ENCODE measurements at places on chromosomes 4 and X.

- no peak for DNase-seq
Observed at GRCh38 chr4:76569706-76570105, 134.7 kb downstream of the SHROOM3 start.

DNA sequence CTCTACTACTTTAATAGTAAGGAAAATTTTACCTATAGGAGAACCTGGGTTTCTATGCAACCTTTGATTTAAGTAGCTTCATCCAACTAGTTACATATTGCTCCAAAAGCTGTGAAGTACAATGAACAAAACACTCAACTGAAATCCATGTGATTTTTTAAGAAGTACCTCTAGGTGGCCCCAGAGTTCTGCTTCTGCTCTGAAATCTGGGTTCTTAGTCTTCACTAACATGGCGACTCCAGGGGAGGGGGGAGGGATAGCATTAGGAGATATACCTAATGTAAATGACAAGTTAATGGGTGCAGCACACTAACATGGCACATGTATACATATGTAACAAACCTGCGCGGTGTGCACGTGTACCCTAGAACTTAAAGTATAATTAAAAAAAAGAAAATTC lies 73.4 kb upstream of the MAGEB2 start:
- peak; percentile 63 for DNase-seq

DNA sequence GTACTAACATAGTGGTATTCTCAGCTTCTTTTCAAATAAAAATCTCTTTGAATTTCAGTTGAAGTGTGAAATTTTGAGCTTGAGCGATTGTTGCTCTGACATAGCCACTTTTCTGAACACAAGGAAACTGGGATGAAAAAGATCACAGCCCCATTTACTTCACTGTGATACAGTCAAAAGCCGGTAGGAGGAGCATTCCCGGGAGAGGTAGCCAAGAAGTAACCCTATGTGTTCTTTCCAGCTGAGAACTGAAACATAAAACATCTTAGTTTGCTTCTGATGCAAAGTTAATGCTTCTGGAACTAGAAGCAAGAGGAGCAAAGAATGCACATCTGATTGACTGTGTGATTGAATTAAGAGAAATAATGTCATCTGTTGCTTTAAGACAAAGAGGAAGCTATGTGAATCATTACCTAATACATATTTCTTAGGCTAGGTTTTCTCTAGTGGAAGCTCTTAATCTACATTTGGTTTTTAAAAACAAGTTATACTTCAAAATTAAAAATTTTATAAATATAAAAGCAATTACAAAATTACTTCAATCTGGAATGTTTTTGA lies 88.3 kb upstream of the UNC5C start:
- no peak for DNase-seq

DNA sequence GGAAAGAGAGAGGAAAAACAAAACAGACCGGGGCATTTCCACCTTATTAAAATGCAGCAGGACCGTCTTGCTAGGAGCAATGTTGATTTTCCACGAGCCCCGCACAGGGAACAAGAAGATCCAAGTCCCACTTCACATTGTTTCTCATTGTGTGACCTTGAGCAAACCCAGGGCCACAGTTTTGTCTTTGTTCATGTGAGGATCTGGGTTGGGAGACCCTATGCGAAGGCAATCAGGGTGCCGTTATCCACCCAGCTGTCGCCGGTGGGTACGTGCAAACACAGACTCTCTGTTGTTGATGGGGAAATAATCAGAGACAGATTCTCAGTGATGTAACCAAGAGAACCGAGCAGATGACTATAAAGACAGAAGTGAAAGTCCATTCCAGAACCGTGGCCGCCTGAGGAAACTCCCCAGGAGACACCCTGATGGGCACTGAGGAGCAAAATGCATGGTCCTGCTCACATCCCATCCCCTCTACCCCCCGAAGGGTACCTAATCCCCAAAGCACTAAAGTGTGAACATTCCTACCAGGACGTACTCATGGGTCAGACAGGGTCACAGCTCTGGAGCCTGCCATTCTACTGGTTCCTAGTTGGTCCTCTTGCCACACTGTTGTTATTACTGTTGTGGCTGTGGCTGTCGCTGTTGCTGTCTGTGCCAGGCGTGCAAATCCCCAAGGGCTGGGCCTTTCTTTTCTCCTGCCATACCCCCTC lies 102.7 kb upstream of the RBPJ start:
- DNase-seq, result peak; percentile 48

DNA sequence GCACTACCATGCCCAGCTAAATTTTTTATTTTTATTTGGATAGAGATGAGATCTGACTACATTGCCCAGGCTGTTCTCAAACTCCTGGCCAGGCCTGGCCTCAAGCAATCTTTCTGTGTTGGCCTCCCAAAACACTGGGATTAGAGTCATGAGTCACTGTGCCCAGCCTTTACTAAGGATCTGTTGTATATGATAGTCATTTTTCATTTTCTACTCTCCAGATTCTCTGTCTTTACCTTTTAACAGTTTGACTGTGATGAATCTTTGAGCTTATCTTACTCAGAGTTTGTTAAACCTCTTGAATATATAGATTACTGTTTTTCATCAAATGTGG lies 161.8 kb downstream of the FNIP2 start:
- no peak for DNase-seq

DNA sequence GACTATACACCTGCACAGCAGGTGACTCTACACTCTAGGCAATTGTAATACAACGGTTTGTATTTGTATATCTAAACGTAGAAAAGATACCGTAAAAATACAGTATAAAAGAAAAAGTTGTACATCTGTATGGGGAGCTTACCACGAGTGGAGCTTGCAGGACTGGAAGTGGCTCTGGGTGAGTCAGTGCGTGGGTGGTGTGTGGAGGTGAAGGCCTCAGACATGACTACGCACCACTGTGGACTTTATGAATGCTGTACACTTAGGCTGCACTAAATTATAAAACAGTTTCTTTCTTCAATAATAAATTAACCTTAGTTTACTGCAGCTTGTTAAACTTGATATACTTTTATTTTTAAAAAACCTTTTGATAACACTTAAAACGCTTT lies 85.0 kb upstream of the FAT1 start:
- DNase-seq, result no peak

DNA sequence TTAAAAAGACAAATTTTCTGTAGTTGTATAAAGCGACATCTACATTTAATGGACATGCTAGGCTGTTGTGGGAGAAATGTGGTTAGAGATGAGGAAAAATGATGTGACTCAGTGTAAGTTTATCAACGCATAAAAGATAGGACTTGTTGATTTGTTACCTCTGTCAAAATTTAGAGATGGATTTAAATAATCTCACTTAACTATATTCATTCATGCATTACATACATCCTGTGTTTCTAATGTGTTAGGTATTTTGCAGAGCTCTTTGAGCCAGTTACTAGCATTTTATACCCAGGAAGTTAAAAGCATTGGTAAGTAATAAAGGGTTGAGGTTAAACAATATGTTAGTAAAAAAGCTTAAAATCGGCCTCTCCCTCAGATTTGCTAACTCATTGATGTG lies 34.3 kb downstream of the METAP1 start:
- DNase-seq, result no peak

DNA sequence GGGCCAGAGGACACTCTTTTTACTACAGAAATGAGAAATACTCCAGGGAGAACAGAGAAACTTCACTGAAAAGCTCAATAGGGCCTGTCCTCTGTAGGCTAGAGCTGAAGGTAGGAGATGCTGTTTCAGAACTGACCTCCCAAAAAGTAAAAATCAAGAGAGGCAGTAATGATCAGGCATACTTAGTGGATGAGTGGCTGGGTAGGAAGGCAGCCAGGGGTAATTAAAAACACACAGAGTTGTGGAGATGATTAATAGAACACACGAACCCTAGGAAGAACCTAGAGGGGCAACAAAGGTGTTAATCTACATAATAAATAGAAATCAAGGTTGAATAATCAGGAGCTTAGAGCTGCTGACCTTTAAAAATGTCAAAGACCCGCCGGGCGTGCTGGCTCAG lies 582.4 kb upstream of the ADGRL3 start:
- no peak for DNase-seq

DNA sequence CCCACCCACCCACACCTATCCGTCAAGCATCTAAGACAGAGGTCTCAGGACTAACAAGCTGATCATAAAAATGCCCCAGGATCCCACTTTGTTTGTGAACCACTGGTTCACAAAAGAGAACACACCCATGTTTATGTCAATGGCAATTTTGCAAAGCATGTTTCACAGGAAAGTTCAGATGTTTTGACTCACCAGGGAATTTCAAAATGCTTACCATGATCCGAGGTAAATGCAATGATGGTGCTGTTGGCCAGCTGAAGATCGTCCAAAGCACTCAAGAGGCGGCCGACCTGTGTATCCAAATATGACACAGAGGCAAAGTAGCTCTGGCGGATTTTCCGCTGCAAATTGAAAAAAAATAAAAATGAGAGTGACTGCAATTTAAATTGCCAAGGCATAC lies 15.0 kb downstream of the IDS start:
- no peak for DNase-seq

DNA sequence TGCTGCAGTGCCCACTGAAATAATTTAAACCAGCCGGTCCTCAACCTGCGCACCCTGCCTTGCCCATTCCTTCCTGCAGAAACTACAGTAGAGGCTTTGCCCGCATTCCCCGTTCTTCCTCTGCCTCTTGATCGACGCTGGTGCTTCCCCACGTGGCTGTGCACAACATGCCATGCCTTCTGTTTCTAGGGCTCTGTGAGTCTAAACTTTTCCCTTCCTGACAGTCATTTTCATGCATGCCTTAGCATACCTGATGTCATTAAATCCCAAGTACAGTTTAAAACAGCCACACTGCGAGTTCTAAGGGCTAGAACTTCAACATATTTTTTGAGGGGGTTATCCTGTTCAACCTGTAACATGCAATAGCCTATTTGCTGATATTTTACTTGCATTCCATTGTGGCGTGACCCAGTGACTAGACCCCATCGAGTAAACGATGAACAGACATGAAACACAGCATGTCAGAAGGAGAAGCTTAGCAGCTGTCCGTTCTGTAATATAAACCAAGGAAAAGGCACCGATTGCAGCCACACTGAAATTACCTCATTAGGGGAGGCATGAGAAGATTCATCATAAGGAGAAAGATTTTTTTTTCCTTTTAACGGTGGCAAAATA lies 232.5 kb downstream of the ARHGAP10 start:
- no peak for DNase-seq

DNA sequence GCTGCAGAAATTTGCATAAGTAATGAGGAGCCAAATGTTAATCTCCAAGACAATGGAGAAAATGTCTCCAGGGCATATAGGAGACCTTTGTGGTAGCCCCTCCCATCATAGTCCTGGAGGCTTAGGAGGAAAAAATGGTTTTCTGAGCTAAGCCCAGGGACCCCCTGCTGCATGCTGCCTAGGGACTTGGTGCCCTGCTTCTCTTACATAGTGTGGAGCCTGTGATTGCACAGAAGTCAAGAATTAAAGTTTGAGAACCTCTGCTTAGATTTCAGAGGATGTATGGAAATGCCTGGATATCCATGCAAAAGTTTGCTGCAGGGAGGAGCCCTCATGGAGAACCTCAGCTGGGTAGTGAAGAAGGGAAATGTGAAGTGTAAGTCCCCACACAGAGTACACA lies 379.4 kb upstream of the TACR3 start:
- no peak for DNase-seq

DNA sequence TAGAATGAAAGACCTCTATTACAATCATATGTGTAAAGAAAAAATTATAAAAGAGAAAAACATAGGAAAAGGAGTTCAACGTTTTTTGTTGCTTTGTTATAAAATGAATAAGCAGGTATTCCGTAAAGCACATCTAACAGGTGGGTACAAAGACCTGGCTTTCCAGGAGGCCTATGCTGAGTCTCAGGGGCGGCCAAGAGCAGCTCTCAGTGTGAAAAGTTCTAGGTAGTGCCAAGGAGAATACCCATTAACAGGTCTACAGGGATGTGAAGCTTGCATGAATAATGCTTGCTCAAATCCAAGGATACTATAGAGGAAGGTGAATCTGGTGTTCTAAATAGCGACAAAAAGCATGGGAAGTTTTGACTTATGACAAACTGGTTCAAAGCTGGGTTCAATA lies 944.4 kb downstream of the PDHA2 start:
- no peak for DNase-seq

GRCh38 chrX:35890699-35891098 lies 28.8 kb upstream of the CFAP47 start:
- DNase-seq, result peak; percentile 21

DNA sequence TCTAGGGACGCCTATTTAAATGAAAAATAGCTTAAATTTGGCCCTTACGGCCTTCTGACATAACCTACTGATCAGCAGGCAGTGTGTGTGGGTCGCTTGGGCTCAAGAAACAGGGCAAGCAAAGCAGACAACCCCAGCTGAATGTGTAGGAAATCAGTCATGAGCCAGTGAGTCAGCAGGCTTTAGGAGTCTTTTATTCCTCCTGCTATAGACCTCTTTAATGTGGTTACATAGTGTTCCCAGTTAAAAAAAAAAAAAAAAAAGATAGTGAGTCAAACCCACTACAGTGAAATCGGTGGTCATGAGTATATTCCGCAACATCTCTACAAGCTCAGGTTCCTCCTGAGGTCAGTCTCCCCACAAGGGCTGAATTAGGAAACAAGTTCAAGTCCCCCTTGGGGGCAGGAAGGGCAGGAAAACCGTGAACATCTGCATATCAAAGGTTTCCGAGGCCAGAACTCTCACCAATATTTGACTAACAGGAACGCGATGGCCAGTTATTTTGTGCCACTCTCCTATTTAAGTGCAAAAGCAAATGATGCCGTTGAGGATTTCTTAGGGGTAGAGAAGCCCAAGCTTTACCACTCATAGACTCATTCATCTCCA lies 32.7 kb downstream of the ACSL1 start:
- DNase-seq, result no peak

- no peak for DNase-seq
Observed at GRCh38 chr4:131304686-131305085, 1844.4 kb upstream of the PCDH10 start.

- no peak for DNase-seq
Observed at GRCh38 chr4:26719954-26720552, 136.2 kb downstream of the TBC1D19 start.

DNA sequence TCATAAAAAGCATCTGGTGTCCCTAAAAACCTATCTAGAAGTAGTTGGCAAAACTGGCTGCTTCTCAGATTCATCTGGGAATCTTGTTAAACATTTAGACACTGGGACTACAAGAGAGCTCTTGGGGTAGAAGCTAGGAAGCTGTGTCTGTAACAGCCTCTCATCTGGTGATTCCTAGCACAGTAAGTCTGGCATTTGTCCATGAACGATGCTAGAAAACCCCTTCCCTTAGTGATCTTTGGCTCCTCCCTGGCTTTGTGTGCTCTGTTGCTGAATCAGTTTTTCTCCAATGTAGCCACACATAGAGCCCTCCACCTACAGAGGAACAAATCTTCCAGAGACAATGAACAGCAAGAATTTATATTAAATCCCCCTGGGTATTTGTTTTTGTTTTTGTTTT lies 951.7 kb upstream of the LCORL start:
- no peak for DNase-seq

DNA sequence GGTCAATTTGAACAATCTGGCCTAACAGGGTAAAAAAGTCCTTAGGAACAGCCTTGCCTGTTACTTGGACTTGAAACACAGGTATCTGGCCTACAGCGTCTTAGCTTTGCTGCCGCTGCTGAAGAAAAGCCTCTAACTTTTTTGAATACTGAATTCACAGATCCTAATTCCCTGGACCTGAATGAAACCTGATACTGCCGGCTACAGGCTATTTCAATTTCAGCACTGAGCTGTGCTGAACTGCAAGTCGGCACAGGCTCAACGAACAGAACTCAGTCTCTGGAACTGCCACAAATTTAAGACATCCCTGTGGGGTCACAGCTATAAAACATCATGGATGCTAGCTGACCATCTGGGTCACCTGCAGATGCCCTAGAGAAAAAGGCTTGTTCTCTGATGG lies 7.2 kb downstream of the NR0B1 start:
- no peak for DNase-seq

GRCh38 chr4:90824266-90825150 lies 697.3 kb downstream of the CCSER1 start:
- no peak for DNase-seq
